ENCODE measurements at places on chromosomes 3 and 15. TPM values are rescaled to one million over a fixed set of nuclear protein-coding genes. Genes with fewer than 3 reads are reported as not detected.

SEMA5B gene
- total RNA-seq, result not detected

RAB6B gene
- total RNA-seq, result 0.37 TPM

ABCC5 gene
- total RNA-seq, result 13.2 TPM

SMAD6 gene
- total RNA-seq, result 31.3 TPM

GCNT3 gene
- total RNA-seq, result 0.14 TPM

C3orf22 gene
- total RNA-seq, result not detected

LRRC28 gene
- total RNA-seq, result 14.5 TPM

ACP3 gene
- 1.3 TPM for total RNA-seq

SAMMSON gene
- total RNA-seq, result not detected

CLDN18 gene
- total RNA-seq, result not detected

TMEM212 gene
- not detected for total RNA-seq

IGSF10 gene
- 6.1 TPM for total RNA-seq

USF3 gene
- 4.4 TPM for total RNA-seq
